Activated CD4-positive, CD25-positive, alpha-beta regulatory T cell treated with anti-CD3 and anti-CD28 coated beads, Interleukin-2, amount 50 U/mL, for 24 hours (primary cell): ENCODE measurements at places on chromosomes 7 and 10.

- ATAC-seq, result no peak
Measured at GRCh38 chr7:146117576-146117975, 975 bp downstream of the CNTNAP2 start.

DNA sequence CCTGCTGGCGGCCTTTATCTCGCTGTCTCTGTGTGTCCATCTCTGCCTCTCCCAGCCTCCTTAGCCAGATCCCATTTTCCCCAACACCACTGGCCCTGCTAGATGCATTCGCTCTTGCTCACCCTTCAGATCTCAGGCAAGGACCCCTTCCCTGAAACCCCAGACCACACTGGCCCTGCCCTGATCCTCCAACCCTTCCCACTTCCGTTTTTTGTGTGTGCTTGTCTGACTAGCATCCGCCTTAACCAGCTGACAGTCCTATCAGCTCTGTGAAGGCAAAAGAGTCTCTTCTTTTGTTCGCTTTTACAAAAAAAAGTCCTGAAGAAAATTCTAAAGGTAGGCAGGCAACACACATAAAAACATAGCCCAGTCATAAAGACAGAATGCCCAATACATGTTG lies 28.7 kb downstream of the CHST15 start:
- no peak for ATAC-seq

GRCh38 chr10:113127261-113127900 lies 177.3 kb downstream of the TCF7L2 start:
- ATAC-seq, result no peak

GRCh38 chr10:48332871-48333216 lies 26.4 kb downstream of the MAPK8 start:
- no peak for ATAC-seq

- ATAC-seq, result no peak
Measured at GRCh38 chr10:100980711-100981110, 6.6 kb downstream of the MRPL43 start.

- no peak for ATAC-seq
Measured at GRCh38 chr7:2001601-2002442, 230.9 kb downstream of the MAD1L1 start.

GRCh38 chr7:9856668-9857067 lies 1117.0 kb upstream of the PHF14 start:
- ATAC-seq, result no peak

- ATAC-seq, result peak; percentile 49
Measured at GRCh38 chr10:72088889-72089575, 681 bp upstream of the SPOCK2 start.

DNA sequence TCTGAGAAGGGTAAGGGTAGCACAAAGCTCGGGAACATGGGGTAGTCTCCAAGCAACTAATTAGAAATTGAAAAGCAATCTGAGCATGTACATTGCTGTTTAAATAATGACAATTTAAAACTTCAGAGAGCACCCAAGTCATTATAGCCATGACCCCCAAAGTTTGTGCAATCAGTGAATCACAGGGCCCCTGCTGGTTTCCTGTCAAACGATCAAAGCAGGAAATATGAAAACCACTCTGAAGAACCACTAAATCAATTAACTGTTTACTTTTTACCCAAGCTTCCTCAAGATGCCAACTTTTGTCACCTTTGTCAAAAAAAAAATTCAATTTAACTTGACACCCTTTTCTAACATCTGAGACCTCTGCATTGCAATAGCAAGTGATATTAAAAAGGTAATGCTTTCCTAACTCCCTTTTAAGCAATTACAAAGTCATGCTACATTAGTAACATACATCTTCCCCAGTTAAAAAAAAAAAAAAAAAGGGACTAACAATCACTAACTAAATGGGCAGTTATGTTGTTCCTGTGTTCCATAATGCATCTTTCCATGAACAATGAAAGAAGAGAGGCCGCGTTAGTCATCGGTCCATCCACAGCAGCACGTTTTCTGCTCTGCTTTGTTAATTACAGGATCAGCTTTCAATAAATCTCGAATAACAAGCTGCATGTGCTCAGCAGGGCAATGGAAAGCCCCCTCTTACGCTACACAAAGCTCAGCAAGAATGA lies 80.6 kb downstream of the ETV1 start:
- no peak for ATAC-seq

- no peak for ATAC-seq
Measured at GRCh38 chr7:73850781-73851207, 8.5 kb upstream of the METTL27 start.

DNA sequence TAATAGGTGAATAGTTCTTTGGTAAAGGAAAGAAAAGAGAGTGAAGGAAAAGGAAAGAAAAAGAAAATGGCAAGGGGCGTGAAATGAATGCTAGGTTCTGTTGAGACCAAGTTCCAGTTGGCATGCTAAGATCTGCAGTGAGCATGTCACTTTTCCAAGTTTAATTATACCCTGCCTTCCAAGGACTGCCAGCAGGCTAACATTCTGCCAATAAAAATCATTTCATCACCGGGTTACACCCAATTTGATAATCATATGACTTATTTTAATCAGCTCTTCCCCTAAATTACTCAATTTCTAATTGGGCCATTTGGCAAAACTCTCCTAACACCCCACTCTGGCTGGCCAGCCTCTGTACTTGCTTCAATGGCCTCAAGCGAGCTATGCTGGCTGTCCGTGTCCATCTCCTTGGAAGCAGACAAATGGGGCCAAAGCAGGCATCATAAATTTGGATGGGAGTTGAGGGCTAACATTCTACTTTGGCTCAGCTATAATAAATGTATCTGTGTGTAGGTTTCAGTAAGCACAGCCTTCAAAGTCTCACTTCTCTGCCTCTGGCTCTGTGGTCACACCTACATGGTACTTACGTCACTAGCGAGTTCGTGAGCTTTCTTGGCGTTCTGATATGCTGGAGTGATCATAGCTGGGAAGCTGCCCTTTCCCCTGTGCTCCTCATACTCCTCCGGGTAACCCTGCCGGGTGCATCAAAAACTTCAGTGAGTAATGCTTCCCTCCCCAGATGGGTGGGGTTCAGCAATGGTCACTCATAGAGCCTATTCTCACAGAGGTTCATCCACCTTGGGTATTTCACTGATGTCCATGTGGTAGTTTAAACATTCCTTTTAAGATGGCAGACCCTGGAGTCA lies 17.3 kb downstream of the NRAP start:
- no peak for ATAC-seq

DNA sequence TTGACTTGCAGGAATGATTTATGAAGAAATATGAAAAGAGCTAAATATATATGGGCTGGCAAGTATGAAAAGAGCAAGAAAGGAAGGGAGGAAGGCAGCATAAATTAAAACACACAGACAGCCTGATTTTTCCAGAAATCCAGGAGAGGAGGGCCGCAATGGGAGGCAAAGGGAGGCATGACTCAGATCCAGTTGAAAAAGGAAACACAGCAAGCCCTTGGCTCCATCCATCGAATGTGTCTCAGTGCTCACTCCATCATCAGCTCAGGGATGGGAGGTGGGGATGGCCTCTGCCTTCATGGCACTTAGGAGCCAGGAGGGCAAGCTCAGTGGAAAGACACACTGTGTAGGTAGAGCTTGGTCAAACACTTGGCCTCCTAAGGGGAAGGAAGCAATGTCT lies 75.7 kb upstream of the PDZD8 start:
- no peak for ATAC-seq

GRCh38 chr10:19707376-19707775 lies 108.9 kb upstream of the PLXDC2 start:
- ATAC-seq, result no peak

DNA sequence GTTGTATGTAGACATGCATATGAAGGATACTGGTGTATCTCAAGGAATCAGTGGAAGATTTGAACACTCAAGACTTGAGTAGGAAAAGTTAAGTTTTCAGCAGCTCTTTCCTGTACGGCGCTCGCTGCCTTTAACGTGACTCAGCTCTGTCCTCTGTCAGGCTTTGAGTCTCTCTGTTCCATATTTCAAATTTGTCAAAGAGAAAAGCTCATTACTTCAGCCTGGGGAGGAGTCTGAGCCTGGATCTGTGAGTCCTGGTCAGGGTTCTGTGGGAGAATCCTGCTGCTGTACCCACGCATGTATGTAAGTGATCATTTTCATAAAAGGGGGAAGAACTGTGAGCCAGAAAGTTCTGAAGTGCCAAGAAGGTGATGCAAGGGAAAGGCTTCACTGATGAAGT lies 13.8 kb upstream of the MPP7 start:
- ATAC-seq, result no peak

DNA sequence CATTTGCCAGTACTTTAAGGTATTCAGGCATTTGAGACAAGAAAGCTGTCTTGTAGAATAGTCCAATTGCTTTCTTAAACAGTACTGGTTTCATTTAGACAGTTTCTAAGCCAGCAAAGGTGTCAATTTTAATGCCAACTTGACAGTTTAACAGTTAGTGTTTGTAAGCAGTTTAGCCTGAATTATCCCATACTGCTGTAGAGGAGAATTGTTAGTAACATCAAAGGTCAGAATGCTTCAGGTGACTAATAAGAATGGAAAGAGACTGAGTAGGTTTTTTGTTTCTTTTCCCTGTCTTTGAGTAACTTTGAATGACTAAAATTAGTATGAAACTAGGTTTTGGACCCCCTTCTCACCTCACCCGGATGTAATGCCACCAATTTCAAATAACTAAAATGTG lies 29.5 kb upstream of the VDAC2 start:
- ATAC-seq, result peak; percentile 25

- ATAC-seq, result no peak
Measured at GRCh38 chr7:82015751-82016150, 245.9 kb upstream of the HGF start.
